ENCODE measurements at places on chromosomes 11 and 22. TPM values are rescaled to one million over a fixed set of nuclear protein-coding genes. Genes with fewer than 3 reads are reported as not detected.

DNA sequence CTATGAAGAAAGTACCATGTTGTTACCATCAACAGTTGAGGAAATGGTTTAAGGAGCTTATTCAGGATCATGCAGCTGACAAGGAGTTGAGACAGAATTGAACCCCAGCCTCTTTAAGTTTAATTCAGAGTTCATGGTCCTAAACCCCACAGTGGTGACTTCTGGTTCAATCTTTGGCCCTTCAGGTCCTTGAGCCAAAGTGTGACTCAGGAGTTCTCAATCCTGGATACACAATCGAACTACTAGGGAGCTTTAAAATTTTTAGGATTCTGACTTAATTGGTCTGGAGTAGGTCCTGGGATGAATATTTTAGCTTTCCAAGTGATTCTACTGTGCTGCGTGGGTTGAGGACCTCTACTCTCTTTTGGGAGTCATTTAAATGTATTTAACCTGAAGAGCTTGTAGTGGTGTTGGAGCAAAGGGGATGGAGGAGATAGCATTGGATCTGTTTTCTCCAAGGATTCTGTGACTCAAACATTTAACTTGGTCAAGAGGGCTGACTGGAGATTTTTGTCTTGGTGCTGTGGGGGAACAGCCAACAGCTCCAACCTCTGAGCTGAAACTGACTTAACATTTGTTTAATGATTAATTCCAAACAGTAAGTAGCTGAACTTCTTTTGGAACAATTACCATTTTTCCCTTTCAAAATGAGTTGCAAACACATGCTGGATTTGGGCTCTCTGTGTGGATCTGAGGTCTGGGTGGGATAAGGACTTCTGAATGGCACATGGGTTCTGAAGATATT, 80.1 kb downstream of the INSC start:
- no peak for DNase-seq

Gene SYT9
- polyA plus RNA-seq, result 4.9 TPM

- no peak for DNase-seq
Measured at GRCh38 chr11:396511-396947, 2.5 kb downstream of the PKP3 start.

DNA sequence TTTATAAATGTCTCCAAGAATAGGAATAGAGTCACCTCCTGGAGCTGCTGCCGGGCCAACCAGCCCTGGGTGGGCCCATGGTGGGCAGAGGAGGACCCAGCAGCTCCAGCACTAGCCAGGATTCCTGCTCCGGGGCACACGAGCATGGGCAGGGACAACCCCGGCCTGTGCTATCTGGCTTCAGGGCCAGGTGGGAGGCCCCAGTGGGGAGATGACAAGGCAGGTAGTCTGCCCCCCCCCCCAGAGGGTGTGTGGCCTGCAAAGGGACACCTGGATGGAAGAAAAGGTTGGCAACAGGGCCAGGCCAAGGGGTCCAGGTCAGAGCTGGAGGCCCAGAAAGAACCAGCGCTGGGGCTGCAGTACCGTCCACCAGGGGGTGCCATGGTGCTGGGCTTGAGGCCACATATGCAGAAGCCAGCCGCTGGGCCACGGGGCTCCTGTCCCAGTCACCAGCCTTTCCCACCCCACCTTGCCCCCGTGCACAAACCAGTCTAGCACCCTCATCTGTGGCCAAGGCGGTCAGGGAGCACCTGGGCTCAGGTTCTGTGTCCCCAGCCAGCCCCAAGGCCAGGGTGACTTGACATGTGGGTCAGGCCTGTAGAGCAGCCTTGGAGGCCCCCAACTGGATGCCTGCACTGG, 3.4 kb downstream of the TSPAN32 start:
- DNase-seq, result no peak

- DNase-seq, result no peak
Measured at GRCh38 chr11:58070585-58070984, 39.8 kb downstream of the OR6Q1 start.

DNA sequence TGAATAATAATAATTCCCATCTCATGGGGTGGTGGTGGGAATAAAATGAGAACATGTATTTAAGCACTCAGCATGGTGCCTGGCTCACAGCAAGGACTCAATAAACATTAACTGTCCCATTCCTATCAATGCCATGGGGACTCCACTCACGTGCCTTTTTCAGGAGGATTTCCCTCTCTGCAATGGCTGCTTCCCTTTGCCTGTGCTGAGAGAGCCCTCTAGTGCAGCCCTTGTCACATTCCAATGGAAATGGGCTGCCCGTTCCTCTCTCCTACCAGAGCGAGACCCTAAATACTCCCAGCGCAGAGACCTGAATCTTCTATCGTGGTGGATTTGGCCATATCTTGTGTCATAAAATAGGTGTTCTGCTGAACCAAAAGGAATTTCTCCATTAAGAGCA, 621.5 kb upstream of the B3GAT1 start:
- DNase-seq, result peak; percentile 16

DNA sequence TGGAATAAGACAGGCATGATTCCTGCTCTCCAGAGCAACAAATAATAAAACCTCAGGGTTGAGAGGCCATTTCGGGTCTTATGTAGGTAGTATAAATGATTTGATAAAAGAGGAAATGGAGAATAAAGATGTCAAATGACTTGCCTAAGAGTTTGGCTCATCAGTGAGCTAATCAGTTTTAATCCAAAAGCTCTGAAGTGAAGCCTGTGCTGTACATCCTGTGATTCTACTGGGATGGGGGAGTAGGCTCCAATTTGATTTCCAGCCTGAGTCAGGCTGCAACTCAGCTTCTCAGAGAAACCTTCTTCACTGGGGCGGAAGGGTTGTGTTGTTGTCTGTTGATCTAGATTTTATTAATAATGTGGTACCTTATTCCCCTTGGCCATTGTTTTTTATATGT, 192.2 kb upstream of the SORL1-AS1 start:
- no peak for DNase-seq

Gene THAP7
- 20.1 TPM for polyA plus RNA-seq

DNA sequence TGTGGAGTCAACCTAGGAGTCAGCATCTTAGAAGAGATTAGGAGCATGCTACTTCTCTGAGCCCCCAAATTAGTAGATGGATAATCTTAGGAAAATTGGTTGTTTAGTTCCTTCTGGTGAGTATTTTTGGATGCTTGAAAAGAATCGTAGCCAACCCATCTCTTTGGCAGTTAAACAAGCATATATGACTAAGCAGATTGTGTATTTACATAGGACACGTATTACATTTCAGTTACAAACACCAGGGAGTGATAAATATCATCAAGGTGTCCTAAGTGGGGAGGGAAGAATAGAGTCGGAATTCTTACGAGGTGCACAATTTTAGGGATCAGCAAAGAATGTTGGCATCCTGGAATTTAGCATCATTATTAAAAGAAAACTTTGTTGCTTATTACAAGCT, 13.5 kb downstream of the PLET1 start:
- no peak for DNase-seq

- DNase-seq, result no peak
Measured at GRCh38 chr22:49866646-49867045, 13.0 kb downstream of the ZBED4 start.

- no peak for DNase-seq
Measured at GRCh38 chr11:19232910-19233503, 7.7 kb downstream of the E2F8 start.

GRCh38 chr11:36211761-36212430, 77.3 kb downstream of the COMMD9 start:
- no peak for DNase-seq

DNA sequence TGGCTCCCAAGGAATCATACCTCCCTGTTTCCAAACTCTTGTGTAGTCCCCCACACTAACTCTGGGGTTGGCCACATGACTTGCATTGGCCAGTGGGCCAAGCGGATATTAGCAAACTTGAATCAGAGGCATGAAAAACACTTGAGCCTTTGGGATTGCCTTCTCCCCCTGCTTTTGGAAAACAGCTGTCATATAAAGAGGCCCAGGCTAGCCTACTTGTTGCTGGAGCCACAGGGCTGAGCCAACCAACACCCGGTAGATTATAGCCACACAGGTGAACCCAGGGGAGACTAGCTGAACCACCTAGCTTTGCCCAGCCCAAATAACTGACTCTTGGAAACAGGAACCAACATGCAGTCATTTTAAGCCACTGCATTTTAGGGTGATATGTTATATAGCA, 354.8 kb downstream of the TENM4 start:
- DNase-seq, result no peak

DNA sequence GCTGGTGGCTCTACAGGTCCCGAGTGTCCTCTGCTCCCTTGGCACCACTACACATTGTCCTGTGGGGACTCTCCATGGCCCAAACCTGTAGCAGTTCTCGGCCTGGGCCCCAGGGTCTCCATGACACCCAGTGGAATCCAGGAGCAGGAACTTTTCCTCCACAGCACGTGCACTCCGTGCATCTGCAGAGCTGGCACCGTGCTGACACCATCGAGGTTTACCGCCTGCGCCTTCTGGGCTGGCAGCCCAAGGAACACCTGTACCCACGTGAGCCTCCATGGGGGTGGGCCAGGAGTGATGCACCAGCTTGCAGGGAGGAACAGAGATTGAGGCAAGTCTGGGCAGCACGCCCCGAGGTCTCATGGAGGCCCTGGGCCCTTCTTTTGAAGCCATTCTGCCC, 25.2 kb downstream of the TSPAN32 start:
- DNase-seq, result no peak

- DNase-seq, result no peak
Measured at GRCh38 chr11:134800826-134801225, 388.8 kb upstream of the B3GAT1 start.

Gene ZNF202
- 16.8 TPM for polyA plus RNA-seq

DNA sequence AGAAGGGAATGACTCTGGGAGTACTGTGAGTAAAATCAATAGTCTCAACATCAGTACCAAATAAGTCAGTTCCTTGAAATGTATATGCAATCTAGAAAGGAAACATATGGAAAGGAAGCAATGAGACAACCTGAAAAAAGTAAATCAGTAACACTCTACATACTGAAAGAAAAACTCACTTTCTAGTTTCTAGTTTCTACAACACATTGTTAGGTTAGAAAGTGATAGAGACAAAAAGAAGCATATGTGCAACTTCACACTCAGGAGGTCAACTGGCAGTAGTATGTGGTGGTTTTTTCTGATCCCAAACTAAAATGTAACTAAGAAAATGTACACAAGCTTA, 156.5 kb upstream of the SOX6 start:
- DNase-seq, result no peak

- no peak for DNase-seq
Measured at GRCh38 chr11:129652835-129653234, 162.8 kb upstream of the TMEM45B start.

DNA sequence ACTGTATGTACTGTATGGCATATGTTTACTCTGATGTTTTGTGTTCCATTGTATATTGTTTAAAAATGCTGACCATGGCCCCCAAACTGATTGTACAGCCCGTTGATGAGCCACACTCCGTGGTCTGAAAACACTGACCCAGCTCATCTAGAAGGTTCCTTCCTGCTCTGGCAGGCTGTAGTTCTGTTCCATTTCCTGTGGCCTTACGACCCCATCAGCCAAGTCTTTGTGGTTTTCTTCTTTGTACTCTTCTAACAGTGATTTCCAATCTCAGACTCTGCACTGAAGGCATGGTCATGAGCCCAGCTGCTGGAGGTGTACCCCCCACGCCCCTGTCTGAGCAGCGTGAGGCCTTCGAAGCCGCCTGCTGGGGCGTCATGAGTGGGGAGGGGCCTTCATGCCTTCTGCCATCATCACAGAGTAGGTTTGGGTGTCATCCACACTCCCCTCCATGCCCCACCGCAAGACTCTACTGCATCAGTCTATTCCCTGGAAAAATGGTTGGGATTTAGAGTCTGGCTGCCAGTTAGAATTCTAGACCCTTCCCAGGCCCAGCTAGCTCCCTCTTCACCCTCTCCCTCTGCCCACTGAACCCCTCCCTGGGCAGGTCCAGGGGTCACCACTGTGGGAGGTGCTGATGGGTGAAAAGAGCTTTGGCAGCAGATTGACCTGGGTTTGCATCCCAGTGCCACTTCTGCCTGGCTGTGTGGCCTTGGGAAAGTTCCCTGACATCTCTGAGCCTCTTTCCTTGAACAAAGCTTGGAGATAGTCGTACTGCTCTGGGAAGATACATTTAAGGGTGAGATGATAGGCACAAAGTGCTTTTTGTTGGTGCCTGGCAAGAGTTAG, 11.3 kb upstream of the C11orf96 start:
- no peak for DNase-seq

GRCh38 chr11:43503417-43503816, 144.7 kb downstream of the TTC17 start:
- DNase-seq, result no peak

- DNase-seq, result no peak
Measured at GRCh38 chr11:56331861-56332491, 13.9 kb upstream of the OR8K1 start.

Gene POU2AF2
- not detected for polyA plus RNA-seq

All from right renal pelvis (tissue), 4 donors.